ENCODE measurements at places on chromosomes 2 and 18. TPM values are rescaled to one million over a fixed set of nuclear protein-coding genes. Genes with fewer than 3 reads are reported as not detected.
A peak's percentile ranks its signal among the peaks of the same experiment; 100 is the strongest.

DNA sequence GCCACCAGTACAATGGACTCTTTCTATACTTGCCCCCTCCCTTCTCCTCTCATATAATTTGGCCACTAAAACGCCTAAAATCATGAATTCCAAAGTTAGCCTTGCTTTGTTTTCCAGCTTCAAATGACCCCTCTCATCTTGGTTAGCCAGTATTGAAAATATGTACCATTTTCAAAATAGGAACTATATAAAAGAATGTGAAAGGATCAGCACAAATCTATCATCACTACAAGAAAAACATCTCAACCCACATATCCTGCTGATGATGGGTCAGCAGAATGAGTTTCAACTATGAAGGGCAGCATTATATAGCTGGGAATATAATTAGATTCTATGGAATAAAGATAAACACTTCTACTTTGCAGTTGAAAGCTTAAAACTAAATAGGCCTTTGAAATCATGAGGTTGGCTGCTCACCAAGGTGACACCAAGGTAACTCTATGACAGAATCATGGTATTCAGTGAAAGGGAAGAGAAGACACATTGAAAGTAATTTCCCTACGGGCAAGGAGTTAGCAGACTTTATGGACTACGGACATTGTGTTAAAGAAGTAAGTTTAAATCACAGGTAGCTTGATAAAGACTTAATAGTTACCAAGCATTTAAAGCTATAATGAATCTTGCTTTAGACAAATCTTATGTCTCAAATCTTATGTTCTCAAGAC lies 873.0 kb downstream of the CPS1 start:
- no peak for ATAC-seq

DNA sequence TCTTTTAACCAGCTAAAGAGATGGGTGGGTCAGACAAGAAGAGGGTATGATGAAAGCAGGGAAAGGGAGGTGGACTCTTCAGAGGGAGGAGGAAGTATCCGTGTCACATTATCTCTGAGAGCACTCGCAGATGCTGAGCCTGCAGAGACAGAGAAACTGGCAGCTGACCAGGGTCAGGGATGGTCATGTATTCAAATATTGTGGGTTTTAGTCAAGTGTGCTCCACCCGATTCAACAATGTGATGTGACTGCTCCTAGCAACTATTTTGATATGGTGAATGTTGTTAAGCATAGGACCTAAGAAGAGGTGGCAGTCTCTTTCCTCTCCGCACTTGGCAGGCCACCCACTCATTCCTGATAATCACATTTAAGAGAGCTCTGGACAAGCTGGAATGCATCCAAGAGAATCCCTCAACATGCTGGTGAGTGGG lies 1.3 kb upstream of the CLIP4 start:
- ATAC-seq = no peak

DNA sequence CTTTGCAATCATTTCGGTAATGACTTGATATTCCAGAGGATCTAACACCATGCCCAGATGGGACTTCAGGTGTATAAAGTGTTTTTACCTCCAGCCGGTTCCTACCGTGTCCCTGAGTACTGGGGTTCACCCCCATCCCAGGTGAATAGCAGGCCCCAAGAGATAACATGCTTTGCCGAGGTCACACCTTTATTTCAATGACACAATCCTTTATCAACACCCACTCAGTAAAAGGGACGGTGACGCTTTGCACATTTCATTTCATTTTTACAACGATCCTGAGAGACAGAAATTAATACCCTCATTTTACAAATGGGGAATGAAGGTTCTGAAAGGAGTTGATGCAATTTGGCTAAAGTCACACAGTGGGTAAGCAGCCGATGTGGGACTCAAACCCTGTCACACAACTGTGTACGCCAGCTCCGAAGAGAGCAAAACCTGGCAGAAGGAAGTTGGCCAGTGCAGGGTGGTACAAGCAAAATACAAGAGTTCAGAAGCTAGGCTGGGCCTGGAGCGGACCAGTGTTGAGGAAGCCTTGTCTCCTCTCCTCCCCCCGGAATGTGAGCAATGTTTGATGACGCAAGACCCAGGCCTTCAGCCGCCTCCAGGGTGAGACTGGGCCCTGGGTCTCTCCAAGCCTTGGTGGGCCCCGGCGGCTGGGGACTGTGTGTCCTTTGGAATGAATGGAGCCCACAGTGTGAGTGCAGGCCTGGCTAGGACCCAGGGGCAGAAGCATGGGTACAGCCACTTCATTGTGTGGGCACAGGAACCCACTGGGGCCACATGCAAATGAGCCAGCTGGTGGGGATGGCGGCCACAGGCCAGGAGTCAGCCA lies 139.6 kb upstream of the MYCN start:
- no peak for ATAC-seq

DNA sequence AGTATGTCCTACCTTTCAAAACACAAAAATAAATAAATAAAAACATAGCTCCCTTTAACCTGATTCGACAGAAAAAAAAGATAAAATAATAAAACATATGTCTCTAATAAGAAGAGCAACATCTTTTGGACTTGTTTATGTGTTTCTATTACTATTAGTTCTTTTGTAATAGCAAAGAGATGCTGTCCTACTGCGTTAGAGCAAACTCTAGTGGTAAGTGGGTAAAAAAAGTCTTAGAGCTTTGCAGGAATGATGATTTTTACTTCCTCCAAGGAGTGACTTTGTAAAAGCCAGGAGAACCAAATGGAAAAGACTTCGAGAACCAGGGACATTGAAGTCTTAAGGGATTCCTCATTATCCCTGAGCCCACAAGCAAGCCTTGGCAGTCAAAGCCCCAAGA lies 450.1 kb downstream of the METTL4 start:
- ATAC-seq = no peak

GRCh38 chr2:106191511-106192016 lies 2.5 kb downstream of the UXS1 start:
- no peak for ATAC-seq

DNA sequence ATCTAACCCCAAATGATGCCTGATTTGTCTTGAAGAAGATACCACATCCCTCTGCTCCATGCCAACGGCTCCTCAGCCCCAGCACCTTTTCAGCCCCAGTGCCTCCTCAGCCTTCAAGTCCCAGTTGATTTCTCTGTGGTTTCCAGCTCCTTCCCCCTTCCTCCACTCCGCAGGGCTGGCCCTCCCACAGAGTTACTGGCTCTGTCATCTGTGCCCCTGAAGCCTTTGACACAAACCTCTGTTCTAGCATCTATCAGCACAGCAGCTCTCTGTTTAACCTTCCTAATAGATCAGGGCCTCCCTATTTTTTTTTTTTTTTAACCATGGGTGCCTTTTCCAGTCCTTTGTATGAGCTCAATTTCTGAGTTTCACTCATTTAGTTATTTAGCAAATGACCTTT lies 201.3 kb upstream of the CXCR4 start:
- no peak for ATAC-seq

TTC27 gene
- total RNA-seq = 21.2 TPM

- no peak for ATAC-seq
Measured at GRCh38 chr2:218448934-218449333, 30.0 kb downstream of the VIL1 start.

KCNE4 gene
- total RNA-seq = 11.1 TPM

- no peak for ATAC-seq
Measured at GRCh38 chr2:9760902-9761228, 82.4 kb upstream of the TAF1B start.

- ATAC-seq = no peak
Measured at GRCh38 chr2:26460613-26461031, 17.3 kb downstream of the OTOF start.

DNA sequence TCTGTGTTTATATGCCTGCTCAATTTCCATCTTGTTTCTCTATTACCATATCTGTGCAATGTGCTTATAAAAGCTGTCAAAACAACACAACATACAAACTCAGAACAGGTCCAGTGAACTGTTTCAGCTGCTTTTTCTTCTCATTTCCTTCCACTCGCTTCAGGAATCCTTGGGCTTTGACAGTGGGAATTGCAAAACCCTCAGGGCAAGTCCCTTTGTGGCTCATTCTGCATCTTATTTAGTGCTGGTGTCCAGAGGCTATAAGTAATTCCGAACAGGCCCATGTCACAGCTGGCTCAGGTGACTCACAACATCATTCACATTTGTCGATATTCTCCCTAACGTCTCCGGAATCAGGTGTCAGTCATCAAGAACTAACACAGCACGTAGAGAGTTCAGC lies 309.9 kb upstream of the ZNF521 start:
- ATAC-seq = no peak

- no peak for ATAC-seq
Measured at GRCh38 chr2:241091734-241092445, 10.2 kb downstream of the MTERF4 start.

VIL1 gene
- 0.31 TPM for total RNA-seq

DNA sequence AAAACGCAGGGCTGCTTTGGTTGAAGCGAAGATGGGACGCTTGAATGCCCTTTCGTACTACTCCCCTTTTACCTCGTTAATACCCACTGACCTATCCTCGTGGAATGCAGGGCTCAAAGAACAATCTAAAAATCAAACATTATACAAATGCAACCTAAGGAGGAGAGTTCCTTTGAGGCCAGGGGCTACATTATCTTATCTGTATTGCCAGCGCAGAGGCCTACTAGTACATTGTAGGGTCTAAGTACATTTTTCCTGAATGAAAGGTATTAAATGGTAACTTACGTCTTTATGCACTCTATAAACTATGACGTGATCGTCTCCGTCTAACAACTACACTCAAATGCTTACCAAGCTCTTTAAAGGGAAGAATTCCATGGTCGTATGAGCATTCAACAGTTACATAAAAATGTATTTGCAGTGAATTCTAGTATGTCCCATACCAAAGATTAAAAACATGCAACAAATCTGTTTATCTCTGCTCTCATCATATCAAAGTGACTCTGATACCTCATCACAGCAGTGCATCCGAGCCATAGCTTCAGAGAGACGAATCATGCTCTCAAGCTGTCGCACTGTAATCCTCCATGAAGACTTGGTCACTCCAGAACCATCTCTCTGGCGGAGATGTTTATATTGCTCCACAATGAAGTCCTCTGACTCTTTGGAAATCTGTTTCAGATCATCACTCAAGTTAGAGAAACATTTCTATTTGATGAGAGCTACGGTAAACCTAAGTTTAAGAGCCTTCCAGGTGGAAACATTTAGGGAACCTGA lies 14.1 kb upstream of the LCT start:
- ATAC-seq = no peak

IL36G gene
- not detected for total RNA-seq

GRCh38 chr2:226017537-226017936 lies 618.0 kb downstream of the NYAP2 start:
- ATAC-seq = no peak

DNA sequence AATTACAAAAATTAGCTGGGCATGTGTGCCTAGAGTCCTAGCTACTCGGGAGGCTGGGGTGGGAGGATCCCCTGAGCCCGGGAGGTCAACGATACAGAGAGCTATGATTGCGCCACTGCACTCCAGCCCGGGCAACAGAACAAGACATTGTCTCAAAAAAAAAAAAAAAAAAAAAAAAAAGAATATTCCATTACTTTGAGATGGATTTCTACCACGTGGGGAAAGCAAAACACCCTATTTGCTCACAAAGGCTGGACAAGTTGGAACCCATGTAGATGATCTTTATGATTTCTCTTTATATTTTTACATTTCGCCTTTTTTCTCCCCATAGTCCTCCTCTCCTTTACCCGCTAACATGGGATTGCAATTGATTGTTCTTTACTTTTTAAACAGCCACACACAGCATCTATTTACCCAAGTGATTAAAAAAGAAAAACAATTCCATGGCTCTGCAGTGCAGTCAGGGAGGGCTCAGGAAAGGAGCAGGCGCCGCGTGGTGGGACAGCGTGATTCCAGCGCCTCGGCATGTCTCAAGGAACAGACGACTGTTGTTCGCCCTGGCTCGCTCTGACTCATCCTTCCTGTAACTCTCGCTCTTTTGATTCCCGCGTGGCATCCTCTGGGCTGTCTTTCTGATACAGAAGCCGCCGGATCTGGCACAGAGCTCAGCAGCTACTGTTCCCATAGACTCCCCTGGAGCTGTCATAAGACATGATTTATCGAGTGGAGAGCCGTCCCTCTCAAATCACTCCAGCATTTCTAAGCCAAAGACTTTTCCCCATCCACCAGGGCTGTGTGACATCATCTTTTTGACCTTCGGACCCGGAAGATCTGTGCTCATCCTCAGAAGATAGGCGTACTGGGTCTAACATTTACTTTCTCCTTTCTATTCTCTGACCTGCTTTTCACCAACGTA lies 230.4 kb upstream of the AGAP1 start:
- peak; percentile 95 for ATAC-seq

DNA sequence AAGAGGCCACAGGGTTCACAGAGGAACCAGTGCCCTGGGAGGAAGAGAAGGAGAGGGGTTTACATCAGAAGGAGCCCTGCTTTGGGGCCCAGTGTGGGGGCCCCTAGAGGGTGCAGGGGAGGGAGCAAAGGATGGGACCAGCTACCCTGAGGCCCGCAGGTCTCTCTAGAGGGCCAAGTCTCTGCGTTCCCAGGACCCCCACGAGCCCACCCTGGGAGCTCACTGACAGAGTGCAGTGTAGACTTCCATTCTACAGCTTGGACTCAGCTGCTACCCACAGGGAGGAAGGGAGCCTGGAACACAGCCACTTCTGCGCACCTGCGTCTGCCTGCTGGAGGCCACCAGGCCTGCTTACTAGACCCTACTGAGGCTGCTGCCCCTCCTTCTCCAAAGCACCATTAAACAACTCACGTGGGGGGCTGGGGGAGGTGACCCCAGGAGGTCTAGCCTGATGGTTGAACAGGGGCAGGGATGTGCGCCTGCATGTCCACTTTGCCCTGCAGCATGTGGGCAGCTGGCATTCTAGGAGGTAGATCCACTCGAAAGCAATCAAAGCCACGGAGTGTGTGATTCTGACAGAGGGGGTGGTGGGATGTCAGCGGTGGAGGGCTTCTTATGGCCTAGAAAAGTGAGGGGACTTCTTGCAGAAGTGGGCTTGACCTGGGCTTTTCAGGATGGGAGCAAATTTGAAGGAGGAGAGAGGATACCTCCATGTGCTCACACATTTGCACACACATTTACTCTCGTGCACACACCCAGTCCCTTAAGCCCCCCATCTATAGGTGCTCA lies 90.2 kb downstream of the ZFP36L2 start:
- no peak for ATAC-seq

OR6B2 gene
- total RNA-seq = not detected

CNDP1 gene
- total RNA-seq = 0.20 TPM

DNA sequence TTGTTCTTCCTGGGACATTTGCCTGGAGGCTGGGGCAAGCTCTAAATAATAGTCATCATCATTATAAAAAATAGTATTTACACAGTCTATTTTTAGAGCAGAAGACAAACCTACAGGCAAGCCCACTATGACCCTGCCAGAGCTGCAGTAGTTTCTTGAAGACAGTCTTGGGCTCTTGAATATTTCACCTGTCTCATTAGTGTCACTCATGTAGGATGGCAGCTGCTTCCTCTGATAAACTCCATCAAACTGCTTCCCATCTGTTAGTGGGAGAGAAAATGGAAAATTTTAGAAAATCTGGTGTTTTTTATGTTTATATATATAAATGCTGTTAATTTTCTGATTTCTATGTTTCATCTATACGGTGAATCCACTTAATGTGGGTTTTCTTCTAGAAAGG lies 8.5 kb upstream of the CYRIA start:
- ATAC-seq = no peak

GRCh38 chr2:33326100-33326499 lies 150.3 kb upstream of the RASGRP3 start:
- no peak for ATAC-seq

DNAH6 gene
- total RNA-seq = 0.81 TPM
